CD4-positive, alpha-beta T cell treated with Interleukin-1 beta for 1 hour (primary cell): ENCODE measurements at places on chromosomes 12 and 14.

DNA sequence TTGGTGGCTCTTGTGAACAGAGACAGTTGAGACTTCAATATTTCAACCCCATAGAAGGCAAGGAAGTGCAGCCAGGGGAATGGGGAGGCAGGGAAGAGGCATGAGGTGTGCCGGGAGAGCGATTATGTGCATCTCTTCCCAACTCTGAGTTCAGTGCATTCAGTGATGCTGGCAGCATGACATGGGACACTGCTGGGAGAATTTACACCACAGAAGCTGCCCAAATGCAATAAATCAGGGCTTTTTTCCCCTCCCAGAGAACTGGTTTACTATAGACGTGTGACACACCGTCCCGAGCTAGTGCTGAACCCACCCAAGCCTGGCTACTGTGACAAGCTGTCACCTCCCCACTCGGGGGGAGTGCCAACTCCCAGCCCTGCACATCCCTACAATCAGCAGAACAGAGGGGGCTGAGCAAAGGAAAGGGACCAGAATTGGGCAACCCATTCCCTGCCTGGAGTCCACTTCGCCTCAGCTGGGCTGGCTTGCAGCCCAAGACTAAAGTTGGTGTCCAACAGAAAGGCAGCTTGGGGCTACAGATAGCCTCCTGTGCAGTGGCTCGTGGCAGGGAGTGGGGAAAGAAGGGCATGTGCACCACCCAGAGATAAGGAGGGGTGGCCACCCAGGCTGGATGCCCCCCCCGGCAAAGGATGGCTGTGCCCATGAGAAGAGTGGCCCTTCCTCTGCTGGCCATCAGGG, 16.7 kb downstream of the AHSA1 start:
- DNase-seq, result no peak

DNA sequence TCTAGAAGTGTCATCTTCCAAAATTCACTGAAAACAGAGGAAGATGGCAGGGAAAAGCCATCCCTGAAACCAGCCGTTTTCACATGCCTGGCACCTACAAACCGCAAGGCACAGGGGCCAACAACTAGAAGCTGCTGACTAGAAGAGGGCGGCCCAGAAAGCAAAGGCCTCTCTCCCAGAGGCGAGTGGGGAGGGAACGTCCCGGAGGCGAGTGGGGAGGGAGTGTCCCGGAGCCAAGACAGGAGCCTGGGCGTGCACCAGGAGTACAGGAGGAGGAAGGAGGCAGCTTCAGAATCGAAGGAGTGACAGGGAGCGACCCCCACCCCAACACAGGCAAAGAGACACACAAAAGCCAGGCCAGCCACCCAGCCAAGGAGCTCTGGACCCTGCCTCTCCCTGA, 21.0 kb downstream of the ANKLE2 start:
- no peak for DNase-seq

DNA sequence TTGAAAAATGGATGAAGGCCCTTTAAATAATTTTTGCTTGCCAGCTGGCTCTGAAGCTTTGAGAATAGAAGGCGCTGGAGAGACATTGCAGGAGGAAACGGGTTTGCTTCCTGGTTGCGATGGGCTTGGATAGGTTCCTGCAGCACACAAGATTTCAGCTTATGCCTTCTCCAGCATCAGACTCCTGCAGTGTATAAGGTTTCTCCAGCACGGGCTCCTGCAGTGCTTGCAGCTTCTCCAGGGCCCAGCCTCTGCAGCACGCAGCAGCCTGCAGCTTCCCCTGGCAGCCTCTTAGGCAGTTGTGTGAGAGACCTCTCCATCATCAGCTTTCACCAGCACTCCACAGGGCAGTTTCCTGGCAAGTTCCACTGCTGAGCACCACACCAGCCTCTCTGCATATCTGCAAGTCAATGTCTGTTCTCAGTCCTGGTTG, 78.7 kb upstream of the ZDHHC17 start:
- no peak for DNase-seq

- DNase-seq, result peak; percentile 30
Observed at GRCh38 chr12:79934281-79935020, 446 bp downstream of the PPP1R12A start.

- DNase-seq, result no peak
Observed at GRCh38 chr12:130849561-130850417, 10.7 kb upstream of the STX2 start.

GRCh38 chr14:70183991-70184390, 4.8 kb downstream of the SLC8A3 start:
- DNase-seq, result no peak

- no peak for DNase-seq
Observed at GRCh38 chr12:4771172-4771959, 51.2 kb downstream of the GALNT8 start.

GRCh38 chr12:65670775-65671174, 153.5 kb upstream of the HMGA2 start:
- DNase-seq, result no peak
